ENCODE measurements at places on chromosomes 6 and 20.
A peak's percentile ranks its signal among the peaks of the same experiment; 100 is the strongest.

DNA sequence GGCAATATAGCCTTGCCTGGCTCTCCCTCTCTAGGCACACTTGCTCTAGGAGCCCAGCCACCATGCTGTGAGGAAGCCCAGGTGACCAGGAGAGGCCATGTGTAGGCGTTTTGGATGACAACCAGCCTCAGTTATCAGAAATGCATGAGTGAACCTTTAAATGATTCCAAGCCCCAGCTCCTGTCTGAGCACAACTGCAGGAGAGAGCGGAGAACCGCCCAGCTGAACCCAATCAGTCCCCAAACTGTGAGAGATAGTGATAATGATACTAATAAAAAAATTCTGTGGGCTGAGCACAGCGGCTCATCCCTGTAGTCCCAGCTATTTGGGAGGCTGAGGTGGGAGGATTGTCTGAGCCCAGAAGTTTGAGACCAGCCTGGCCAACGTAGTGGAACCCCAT, 83.8 kb upstream of the TOX2 start:
- DNase-seq = no peak

GRCh38 chr6:113370508-113371502, 486.3 kb upstream of the MARCKS start:
- DNase-seq = no peak

DNA sequence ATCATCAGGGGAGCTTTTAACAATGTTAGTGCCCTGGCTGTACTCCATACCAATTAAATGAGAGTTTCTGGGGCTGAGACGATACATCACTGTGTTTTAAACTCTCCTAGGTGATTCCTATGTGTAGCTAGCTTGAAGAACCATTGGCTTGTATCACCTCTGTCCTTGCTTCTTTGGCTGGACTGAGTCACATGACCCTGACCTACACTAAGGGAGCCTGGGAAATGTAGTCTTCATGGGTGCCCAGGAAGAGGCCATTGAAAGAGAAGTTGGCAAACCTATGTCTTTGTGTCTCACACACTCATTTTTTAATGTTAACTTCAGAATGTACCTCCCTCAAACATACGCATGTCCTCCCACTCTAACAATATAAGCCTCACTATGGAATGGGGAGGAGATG, 506.6 kb downstream of the DHX35 start:
- no peak for DNase-seq

DNA sequence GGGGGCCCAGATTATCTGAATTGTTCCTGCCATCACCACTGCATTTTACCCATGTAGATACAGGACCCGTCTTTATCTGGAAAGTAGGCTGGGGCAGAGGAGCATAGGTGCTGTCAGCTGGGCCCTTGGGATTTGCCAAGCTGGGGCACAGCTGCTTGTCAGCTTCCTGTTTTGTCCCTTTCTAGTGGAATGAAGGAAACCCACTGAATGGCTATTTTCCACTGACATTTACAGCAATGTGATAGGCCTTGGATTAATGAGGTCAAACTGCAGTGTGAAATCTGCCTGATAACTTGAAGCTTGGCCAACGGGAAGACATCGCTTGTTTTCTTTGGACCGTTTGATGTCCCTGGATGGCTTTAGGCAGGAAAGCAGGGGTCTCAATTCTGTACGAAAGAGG, 6.7 kb downstream of the PPP1R16B start:
- no peak for DNase-seq

DNA sequence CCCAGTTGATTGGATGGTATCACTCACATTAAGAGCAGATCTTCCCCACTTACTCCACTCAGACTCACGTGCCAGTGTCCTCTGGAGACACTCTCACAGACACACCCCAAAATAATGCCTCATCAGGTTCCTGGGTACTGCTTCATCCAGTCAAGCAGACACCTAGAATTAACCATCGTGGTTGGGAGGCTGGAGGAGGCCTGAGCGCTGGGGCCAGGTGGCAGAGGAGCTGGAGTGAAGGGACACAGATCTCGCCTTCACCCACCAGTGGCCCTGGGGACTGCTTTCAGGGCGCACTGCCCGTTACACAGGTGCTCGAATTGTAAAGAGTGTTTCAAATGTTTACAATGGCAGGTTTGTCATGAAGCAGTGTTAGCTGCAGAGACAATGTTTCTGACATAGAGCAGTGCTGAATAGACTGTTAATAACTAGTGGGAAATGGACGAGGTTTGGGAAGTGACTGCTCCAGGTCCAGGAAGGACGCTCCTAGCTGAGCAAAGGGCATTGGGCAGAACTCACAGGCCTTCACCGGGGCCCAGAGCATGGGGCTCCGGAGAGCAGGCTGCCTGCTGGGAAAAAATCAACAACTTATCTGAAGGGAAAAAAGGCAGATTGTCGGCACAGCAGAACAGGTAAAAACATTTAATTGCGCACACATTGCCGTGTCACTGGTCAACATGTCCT, 38.4 kb downstream of the TMEM242 start:
- no peak for DNase-seq

DNA sequence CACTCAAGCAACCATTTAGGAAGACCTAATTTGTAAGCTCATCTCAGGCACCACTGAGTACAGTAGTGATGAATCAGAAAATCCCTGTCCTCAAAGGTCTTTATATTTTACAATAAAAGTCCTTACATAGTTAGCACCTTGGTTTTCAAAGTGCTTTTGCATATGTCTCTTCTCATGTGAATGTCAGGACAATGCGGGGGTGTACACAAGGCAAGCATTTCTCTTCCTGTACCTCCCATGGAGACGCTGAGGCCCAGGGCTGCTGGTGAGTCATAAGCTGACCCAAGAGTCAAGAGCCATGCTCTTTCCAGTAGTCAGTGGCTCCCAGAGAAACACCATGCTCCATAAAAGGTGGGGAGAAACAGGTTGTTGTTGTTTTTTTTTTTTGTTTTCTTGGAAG, 174.0 kb downstream of the GJA10 start:
- peak; percentile 42 for DNase-seq
